ENCODE measurements at places on chromosomes 6 and 20.

- DNase-seq: no peak
Measured at GRCh38 chr6:26457264-26457805, 420 bp upstream of the BTN2A1 start.

DNA sequence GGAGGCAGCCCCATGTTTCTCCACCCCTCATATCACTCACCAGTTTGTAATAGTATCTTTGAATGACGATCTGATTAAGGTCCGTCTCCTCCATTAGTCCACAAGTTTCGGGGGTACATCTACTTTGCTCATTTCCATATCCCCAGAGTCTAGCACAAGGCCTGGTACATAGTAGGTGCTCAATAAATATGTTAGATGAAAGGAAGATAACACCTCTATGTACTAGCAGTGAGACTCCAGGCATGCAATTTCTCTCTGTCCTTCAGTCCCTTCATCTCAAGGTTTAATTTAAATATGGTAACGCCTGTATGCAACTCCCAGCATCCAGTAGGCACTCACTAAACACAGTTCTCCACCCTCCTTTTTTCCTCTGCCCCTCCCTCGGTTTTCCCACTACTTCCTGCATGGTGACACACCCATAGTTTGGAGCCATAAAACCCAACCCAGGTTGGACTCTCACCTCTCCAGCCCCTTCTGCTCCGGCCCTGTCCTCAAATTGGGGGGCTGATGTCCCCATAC is 461 bp upstream of the HNF4A start:
- DNase-seq: no peak

GRCh38 chr20:20407891-20408805 is 40.2 kb downstream of the INSM1 start:
- no peak for DNase-seq

DNA sequence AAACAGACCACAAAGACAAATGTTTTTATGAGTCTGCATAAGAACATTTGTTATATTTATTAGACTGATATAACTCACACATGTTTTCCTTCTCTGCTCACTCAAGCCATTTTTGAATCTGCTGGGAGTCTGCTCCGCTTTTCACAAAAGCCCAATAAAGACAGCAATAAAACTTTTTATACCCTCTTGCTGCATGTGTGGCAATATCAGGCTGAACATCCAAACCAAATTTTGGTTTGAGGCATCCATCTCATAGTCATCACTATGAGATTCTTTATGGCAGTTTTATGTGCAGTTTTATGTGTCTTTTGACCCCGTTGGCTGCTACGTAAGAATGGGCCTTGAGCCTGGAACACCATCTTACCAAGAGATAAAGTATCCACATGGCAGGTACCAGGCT is 1276.8 kb upstream of the ADGRB3 start:
- no peak for DNase-seq

GRCh38 chr6:134166511-134167261 is 114.3 kb upstream of the SLC2A12 start:
- no peak for DNase-seq

DNA sequence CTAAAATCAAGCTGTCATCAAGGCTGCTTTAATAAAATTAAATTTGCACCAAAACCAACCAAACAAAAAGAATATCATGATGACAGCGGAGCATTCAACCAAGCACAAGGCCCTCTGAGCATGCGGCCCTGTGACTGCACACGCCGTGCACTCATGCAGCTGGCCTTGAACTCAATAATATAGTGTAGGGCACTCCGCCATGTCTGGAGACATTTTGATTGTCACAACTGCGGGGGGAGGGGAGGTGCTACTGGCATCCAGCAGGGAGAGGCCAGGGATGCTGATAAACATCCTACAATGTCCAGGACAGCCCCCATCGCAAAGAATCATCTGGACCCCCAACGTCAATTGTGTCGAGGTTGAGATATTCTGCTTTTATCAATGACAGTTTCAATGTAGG is 9.7 kb downstream of the MOCS3 start:
- no peak for DNase-seq

GRCh38 chr6:11964729-11965335 is 47.3 kb upstream of the HIVEP1 start:
- DNase-seq: no peak

- DNase-seq: no peak
Measured at GRCh38 chr6:151095538-151096254, 144.1 kb upstream of the AKAP12 start.

GRCh38 chr6:8243475-8243874 is 141.1 kb upstream of the EEF1E1 start:
- no peak for DNase-seq

GRCh38 chr6:22062807-22063408 is 233.9 kb downstream of the PRL start:
- DNase-seq: peak; percentile 75

GRCh38 chr6:41422161-41422560 is 86.8 kb downstream of the NCR2 start:
- no peak for DNase-seq

- DNase-seq: no peak
Measured at GRCh38 chr6:145155411-145155810, 579.9 kb downstream of the EPM2A start.

DNA sequence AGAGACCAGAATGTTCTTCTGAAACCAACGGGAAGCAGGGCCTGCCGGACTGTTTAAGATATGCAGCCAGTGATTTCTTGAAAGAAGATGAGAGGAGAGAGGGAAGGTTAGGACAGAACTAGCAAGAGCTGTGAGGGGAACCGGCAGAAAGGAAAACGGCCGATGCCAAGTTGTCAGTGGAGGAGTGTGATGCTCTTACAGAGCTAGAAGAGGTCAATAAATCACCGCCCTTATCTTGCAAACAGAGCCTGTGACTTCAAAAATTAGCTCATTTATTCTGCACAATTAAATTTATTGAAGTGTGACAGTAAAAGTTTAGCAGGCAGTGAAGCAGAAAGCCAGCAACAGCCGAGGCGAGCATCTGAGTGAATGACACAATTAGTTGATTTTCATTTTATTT is 509.5 kb upstream of the ID4 start:
- DNase-seq: no peak

GRCh38 chr6:154448448-154449096 is 61.9 kb downstream of the CNKSR3 start:
- no peak for DNase-seq

- DNase-seq: no peak
Measured at GRCh38 chr20:60327971-60328660, 369.9 kb downstream of the CDH26 start.

- DNase-seq: no peak
Measured at GRCh38 chr6:26296857-26297648, 67.9 kb upstream of the BTN3A2 start.

GRCh38 chr20:40868551-40869217 is 159.9 kb upstream of the TOP1 start:
- DNase-seq: no peak

GRCh38 chr20:8170921-8171320 is 38.9 kb downstream of the PLCB1 start:
- DNase-seq: no peak

DNA sequence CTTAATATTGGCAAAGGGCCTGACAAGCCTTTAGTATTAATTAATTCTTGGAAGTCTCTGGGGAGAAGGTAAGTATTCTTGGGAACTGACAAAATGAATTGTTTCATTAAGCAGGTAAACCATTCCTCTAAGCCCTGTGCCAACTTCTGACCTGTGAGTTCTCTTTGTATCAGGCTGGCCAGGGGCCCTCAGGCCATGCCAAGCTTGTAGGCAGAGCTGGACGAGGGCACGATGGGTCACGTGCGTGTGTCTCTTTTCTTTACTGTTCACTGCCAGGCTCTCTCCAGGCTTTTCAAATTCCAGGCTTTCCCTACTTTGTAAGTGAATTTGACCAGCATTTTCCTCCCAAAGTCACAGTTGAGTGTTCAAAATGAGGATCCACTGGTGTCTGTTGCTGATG is 112.4 kb downstream of the NRN1 start:
- DNase-seq: no peak

- no peak for DNase-seq
Measured at GRCh38 chr6:155234167-155234566, 29.6 kb upstream of the CLDN20 start.

- no peak for DNase-seq
Measured at GRCh38 chr20:20318365-20319161, 49.3 kb upstream of the INSM1 start.

GRCh38 chr20:50805349-50805684 is 10.5 kb downstream of the BCAS4 start:
- DNase-seq: no peak

GRCh38 chr6:90417385-90417784 is 120.7 kb upstream of the BACH2 start:
- DNase-seq: no peak

DNA sequence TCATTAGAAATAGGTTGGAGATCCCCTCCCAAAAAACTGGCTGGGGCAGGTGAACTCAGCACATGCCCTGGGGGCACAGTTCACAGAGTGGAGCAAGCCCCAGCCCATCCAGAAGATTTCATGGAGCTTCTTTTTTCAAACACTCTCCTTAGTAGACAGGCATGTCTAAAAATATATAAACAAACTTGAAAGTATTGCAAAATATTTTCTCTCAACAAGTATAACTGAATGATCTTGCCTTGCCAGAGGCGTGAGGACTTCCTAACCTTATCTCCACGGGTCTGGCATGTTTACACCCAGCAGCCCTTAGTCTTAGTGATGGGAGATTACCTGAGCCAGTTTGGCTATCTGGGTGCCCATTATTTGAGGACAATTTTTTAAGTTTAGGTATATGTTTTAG is 107.1 kb downstream of the QRSL1 start:
- no peak for DNase-seq

- DNase-seq: peak; percentile 94
Measured at GRCh38 chr6:26251354-26252076, 113.5 kb upstream of the BTN3A2 start.

Data from activated CD4-positive, alpha-beta T cell treated with anti-CD3 and anti-CD28 coated beads, Interleukin-2, Interleukin-4, amounts not matched to agents 100 ng/mL and 50 ng/mL, durations not matched to agents 16 hours and 8 hours (primary cell).